Left ventricle myocardium inferior (tissue), 1 donor: ENCODE measurements at places on chromosomes 6 and 20.

DNA sequence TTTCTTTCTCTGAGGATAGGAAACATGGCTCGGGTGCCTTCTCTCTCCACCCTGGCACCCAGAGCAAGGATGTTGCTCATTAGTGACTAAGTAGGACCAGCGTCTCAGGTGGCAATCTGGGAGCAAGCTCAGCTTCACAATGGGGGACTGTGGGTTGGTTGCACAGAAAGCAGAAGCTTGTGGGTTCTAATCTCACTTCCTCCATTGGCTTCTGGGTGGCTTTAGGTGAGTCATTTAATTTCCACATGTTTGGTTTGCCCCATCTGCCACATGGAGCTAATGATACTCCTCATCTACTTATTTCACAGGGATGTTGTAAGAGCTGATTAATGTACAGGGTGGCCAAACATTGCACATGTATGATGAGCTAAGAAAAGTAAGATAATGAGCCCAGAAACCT, 54.8 kb upstream of the AKIRIN2 start:
- DNase-seq, result no peak

DNA sequence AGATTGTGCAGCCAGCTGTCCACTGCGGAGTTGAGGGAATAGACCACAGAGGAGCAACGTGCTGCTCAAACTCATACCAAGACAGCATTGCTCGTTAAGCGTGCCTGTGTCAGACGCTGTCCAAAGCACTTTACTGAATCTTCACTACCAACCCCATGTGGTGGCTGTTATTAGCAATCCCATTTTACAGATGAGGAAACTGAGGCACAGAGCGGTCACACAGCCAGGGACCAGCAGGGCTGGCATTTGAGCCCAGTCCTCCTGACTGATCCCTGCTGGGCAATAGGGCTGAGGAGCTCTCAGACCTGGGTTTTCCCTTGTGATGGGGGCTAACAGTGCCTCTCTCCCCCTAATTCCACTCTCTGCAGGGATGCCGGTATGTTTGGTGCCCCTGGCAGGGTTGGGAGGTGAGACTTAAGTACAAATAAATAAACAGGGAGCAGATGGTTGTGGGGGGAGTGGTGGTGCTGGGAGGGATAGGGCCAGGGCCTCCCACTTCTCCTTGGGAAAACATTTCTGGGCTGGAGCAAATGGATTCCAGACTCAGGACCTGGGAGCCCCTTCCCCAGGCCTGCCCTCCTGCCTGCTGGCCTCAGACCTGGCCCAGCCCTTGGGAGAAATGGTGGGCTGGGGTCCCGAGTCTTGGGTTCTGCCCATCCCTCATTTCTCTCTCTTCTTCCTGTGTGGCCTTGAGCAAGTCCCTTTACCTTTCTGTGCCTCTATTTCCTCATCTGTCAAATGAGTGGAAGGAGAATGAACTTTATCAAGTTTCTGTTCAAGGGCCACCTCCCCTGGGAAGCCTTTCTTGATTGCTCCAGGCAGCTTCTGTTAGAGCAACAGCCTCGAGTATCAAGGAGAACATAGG, 17.7 kb downstream of the SRXN1 start:
- DNase-seq, result no peak

DNA sequence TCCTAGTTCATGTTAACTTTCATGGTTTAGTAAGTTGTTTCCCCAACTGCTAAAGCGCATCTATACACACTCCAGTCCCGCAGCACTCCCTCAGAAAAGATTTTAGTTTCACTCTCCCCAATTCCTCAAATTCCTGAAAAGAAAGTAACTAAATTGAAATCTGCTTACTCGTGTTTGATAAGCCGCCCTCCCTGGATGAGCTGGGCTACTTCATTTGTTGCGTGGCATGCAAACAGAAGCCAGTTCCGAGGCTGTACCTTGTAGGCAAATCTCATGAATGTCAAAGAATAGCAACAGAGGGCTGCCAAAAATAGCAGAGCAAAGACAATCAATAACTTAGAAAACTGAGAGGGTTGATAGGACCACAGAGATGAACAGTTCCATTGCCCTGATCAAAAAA, 16.9 kb downstream of the MPC1 start:
- no peak for DNase-seq

- DNase-seq, result no peak
These were observed 134.3 kb downstream of the IBTK start for GRCh38 chr6:82113231-82113630.

- no peak for DNase-seq
These were observed 6.4 kb downstream of the PRRC2A start for GRCh38 chr6:31626952-31627351.

- no peak for DNase-seq
These were observed 23.5 kb downstream of the DHX35 start for GRCh38 chr20:38985603-38986170.

- DNase-seq, result no peak
These were observed 45.6 kb upstream of the ANKEF1 start for GRCh38 chr20:9989066-9989724.

GRCh38 chr6:78598966-78599365, 268.4 kb upstream of the IRAK1BP1 start:
- DNase-seq, result no peak

DNA sequence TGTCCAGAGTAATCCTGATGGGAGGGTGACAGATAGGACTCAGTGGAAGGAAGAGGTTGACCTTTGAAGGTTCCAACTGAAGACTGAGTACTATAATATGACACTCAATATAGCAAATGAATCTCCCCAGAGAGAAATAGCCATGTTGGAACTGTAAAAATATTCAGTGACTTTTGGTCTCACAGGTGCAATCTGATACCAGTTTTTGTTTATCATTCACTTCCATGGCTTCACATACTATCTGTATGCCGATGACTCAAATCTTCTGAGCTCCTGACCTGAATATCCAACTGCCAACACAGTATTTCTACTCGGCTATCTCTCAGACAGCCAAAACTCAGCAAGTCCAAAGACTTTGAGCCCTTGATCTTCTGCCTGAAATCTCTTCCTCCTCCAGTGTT, 21.8 kb upstream of the PKHD1 start:
- DNase-seq, result no peak

- DNase-seq, result no peak
These were observed 120.0 kb downstream of the SIM1 start for GRCh38 chr6:100344761-100345160.

GRCh38 chr20:5480824-5481600, 164.3 kb upstream of the PROKR2 start:
- DNase-seq, result no peak

DNA sequence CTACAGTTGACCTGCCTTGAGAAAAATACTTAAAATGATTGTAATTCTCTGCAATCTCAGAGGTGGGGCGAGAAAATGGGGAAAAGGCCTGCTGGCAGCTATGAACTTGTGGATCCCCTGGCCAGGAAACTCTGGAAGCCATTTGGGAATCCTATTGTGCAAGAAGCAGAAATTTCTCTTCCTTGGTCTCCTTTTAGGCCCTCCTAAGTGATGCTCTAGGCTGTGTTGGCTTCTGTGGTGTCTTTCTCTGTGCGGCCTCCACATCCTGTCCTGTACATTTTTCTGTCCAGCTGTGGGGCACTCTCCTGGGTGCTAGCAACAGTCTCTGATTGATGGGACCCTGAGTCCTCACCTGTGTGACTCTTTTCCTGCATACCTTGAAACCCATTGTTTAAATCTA, 290.9 kb downstream of the FARS2 start:
- DNase-seq, result no peak

DNA sequence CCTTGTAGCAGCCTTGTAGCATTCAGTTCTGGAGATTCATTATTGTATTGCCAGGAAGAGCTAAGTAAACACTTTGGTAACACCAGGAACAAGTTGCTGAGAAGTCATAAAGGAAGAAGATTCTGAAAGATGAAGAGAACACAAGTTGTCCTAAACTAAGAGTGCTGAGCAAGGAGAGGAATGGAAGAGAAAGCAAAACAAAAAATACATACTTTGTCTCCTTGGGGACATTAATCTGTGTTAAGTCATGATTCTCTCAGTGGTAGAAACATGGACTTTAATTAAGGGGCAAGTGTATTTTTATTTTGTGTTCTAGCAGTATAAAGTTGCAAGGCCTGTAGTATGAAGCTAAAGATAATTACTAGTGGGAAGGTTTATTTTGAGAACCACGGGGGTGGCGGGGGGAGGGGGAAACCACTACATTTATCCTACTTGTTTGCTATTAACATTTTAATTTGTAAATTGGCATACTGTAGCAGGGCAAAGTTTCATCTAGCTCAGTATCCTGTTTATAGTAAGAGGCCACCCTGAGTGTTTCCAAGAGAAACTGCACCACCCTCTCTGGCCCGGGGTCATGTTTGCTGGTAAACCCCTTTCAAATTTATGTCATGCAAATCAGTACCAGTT, 463.0 kb downstream of the CDKAL1 start:
- DNase-seq, result no peak

DNA sequence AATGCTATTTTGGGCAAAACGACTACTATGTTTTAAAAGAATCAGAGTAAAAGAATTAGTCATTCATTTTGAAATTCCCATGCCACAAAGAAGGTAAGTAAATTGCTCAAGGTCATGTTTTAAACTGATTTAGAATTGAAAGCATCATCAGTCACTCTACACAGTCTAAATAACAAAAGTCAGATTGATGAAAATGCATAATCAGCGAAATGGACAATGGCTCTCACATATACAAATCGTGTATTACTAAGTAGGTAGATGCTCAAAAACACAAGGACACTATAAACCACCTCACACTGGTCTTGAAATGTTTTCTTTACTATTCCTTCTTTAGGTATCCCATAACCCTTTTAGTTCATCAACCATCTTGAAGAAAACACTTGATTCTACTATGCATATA, 135.4 kb downstream of the OPN5 start:
- no peak for DNase-seq

- DNase-seq, result no peak
These were observed 45.6 kb upstream of the MAN1A1 start for GRCh38 chr6:119395192-119395591.

- no peak for DNase-seq
These were observed 23.4 kb upstream of the MCM3 start for GRCh38 chr6:52307900-52308372.
